ENCODE measurements at places on chromosomes 16 and 17. TPM values are rescaled to one million over a fixed set of nuclear protein-coding genes. Genes with fewer than 3 reads are reported as not detected.

Gene PITPNM3
- total RNA-seq, result 0.77 TPM

Gene ABCC6
- total RNA-seq, result not detected

Gene C17orf107
- 1.9 TPM for total RNA-seq

Gene PNMT
- total RNA-seq, result not detected

Data from activated naive CD8-positive, alpha-beta T cell treated with anti-CD3 and anti-CD28 coated beads, Interleukin-2, amount 10 ng/mL, durations not matched to agents 7 days and 5 days (primary cell).